ENCODE measurements at places on chromosomes 7 and 10.
A peak's percentile ranks its signal among the peaks of the same experiment; 100 is the strongest.

DNA sequence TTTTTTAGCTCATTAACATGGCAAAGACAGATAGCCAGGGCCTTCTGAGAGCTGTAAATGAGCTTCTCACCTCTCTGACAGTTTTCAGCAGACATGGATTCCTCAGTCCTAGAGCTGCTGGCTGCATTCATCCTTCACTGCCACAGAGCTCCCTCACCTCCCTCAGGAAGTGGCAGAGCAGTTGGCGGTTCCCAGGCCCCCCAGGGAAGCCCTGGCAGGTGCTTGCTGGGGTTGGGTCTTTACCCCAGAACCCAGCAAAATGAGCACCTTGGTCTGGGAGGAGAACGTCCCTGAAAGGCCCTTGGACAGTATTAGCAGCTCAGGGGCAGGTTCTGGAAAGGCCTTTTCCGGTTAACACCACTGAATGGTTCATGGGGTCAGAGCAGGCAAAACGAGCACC is 288.0 kb downstream of the PTPRN2 start:
- DNase-seq = no peak

GRCh38 chr10:13347500-13348156 is 465 bp downstream of the SEPHS1 start:
- DNase-seq = peak; percentile 79

GRCh38 chr10:57844387-57844998 is 423.2 kb downstream of the IPMK start:
- DNase-seq = no peak

DNA sequence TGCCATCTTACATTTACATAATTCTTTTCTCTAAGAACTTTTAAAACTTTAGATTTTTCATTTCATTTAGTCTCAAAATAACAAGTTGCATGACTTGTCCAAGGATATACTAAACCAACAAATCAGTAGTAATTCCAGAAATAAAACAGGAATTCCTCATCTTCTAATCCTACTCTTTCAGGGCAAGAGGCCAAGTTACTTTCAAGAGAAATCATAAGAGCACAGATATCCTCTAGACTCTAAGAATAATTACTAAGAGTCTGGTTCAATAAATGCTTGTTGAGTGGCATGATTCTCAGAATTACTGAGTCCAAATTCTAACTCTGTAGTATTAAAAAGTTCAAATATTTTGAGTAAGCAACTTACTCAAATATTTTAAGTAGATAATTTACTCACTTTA is 12.9 kb downstream of the PDZD8 start:
- no peak for DNase-seq

- no peak for DNase-seq
These were observed 1.4 kb downstream of the GARS1 start for GRCh38 chr7:30596014-30596641.

GRCh38 chr7:84462259-84462658 is 267.7 kb upstream of the SEMA3A start:
- DNase-seq = no peak

GRCh38 chr7:156668130-156668741 is 27.7 kb downstream of the RNF32 start:
- DNase-seq = no peak

DNA sequence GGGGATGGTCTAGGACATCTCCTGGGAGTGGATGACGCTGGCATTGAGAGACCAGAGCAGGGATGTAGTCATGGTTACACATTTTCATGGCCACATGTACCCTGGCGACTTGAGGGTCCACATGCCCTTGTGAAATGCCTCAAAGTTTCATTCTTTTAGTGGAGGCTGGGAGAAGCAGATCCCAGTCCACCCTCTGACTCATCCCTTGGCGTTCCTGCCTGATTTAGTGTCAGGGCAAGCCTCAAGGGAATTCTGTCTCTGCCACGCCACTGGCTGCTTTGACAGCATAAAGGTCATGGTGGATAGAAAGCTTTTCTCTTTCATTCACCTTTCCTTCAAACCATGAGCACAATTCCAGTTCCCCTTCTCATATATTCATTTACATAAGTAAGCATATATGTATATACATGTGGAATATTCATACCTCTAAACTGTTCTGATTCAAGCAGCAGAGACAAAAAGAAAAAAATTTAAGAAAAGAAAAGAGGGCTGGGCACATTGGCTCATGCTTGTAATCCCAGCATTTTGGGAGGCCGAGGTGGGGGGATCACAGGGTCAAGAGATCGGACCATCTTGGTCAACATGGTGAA is 21.8 kb upstream of the KIF5B start:
- DNase-seq = no peak

- DNase-seq = no peak
These were observed 231.5 kb downstream of the TNS3 start for GRCh38 chr7:47350425-47350824.

GRCh38 chr10:113183573-113183972 is 233.5 kb downstream of the TCF7L2 start:
- no peak for DNase-seq

- DNase-seq = no peak
These were observed 1.0 kb upstream of the ZDHHC4 start for GRCh38 chr7:6576024-6576866.

DNA sequence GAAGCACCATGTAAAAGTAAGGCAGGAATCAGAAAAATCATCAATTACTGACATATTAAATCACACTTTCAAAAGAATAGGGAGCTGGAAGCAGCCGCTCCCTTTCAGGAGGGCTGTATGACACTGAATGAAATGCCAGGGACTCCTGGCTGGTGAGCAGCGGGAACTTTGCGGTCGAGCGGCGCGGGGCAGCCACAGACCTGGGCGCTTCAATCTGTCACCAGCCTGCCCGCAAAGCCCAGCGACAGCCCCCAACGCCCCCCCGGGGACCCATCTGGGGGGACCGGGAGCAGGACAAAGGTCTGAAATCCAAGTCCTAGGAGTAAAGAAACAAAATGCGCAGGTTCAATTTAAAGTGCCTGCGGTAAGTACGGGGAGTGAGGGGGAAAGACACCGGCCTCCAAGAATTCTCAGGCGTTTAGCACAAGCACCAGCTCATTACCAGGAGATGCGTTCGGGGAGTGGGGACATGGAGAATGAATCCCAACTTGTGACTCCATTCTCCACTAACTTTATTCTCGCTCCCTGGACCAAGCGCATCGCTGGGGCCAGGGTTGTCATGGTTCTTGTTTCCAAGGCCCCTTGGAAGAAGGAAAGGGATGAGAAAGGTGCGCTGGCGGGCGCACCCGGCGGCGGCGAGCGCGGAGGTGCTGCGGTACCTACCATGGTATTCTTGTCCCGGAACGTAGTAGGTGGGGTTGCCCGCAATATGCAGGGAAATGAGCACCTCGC is 824 bp downstream of the RELN start:
- no peak for DNase-seq

- DNase-seq = no peak
These were observed 56.6 kb downstream of the PAPSS2 start for GRCh38 chr10:87716348-87716670.

GRCh38 chr10:107072786-107073185 is 91.7 kb downstream of the SORCS1 start:
- no peak for DNase-seq

DNA sequence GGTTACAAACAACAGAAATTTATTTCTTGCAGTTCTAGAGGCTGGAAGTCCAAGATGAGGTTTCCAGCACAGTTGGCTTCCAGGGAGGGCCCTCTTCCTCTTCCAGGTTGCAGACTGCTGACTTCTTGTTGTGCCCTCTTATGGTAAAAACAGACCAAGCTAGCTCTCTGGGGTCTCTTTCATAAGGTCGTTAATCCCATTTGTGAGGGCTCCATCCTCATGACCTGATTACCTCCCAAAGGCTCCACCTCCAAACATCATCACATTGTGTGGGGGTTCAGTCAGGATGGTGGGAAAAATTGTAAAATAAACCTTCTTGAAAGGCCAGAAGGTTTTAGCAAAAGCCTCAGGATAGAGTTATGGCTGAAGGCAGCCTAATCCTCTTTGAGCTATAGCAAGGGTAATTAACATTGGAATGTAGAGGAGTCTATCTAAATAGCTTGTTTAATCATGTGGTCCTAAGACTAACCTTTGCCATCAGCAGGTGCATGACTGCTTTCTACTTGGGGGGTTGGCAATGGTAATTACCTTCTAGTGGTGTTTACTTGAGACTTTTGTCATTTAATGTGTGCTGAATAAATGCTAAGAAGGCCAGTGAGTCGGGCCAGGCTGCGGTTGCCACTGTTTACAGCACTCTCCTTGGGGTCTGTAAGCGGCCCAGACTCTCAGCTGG is 80.8 kb downstream of the PPP1R17 start:
- no peak for DNase-seq

- DNase-seq = no peak
These were observed 265.9 kb upstream of the MKLN1 start for GRCh38 chr7:131061818-131062217.

- DNase-seq = peak; percentile 36
These were observed 38.0 kb downstream of the PRKAG2 start for GRCh38 chr7:151838861-151839381.

DNA sequence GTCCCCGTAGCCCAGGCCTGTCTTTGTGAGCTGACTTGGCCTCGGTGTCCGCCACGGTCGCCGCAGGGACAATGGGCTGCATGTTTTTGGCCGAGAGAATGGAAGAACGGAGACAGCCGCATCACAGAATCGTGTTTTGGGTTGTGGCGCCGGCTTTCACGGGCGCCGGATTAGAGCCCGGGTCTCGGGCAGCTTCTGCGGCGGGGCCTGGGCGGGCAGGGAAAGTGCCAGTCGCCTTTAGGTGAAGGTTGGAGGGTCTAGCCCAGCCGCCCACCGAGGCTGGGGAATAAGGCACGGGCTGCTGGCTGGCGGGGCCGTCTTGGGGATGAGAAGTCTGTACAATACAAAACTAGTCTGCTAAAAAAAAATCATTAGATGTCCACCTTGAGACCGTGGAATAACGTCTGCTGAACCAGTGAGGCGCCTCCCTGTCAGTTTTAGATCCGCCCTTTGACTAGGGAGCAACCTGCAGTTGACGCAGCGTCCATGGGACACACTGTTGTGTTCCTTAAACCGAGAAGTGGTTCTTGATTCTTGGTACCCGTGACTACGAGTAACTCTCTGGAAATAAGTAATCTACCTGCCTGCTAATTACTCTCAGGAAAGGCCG is 577 bp downstream of the DNAJB9 start:
- DNase-seq = peak; percentile 36

- no peak for DNase-seq
These were observed 21.9 kb downstream of the LRRC17 start for GRCh38 chr7:102934701-102935100.

DNA sequence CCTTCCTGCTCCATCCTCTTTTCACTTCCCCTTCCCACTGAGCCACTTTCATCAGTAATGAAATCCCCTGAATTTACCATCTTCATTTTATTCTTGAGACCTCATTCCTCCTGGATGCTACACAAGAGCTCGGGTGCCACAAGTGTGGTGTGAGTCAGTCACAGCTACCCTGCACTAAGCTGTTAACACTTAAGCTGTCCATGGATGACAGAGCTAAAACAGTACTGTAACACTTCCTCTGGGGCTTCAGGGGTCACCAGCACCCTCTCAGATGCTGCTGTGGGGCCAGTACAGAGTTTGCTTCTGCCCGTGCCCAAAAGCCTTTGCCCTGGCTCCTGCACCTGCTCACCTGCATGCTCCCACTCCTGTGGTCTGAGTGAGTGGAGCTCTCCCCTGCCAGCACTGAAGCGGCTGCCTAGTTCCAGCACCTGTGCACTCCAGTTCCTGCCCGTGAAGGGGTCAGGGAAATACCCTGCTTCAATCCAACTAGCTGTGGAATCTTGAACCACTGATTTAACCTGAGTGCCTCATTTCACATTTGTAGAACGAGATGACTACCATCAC is 71.9 kb downstream of the POT1 start:
- DNase-seq = no peak

GRCh38 chr7:149469806-149470205 is 8.9 kb upstream of the ZNF777 start:
- no peak for DNase-seq

GRCh38 chr7:101984133-101984879 is 166.9 kb downstream of the CUX1 start:
- DNase-seq = no peak

GRCh38 chr7:105014693-105015389 is 836 bp downstream of the KMT2E start:
- peak; percentile 37 for DNase-seq

DNA sequence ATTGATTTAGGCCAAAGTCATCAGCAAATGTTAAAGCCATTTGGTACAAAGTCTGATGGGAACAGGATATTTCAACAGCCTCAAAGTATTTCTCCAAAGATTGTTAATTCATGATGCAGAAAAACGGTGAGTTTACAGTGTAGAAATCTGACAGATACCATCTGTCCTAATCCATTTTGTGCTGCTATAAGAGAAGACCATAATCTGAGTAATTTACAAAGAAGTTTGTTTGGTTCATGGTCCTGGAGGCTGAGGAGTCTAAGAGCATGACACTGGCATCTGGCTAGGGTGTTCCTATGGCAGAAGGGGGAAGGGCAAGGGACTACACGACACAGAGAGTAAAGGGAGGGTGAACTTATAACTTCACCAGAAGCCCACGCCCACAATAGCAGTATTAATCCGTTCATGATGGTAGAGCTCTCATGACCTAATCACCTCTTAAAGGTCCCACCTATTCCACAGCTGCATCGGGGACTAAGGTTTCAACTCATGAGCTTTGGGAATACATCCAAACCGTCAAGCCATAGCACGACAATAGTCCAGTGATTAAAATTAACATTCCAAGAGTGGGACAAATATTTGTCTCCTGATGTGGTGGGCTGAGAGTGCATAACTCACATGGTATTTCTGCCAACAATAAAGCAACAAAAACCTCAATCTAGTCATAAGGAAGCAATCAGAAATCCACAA is 298.6 kb upstream of the AKR1E2 start:
- DNase-seq = no peak

DNA sequence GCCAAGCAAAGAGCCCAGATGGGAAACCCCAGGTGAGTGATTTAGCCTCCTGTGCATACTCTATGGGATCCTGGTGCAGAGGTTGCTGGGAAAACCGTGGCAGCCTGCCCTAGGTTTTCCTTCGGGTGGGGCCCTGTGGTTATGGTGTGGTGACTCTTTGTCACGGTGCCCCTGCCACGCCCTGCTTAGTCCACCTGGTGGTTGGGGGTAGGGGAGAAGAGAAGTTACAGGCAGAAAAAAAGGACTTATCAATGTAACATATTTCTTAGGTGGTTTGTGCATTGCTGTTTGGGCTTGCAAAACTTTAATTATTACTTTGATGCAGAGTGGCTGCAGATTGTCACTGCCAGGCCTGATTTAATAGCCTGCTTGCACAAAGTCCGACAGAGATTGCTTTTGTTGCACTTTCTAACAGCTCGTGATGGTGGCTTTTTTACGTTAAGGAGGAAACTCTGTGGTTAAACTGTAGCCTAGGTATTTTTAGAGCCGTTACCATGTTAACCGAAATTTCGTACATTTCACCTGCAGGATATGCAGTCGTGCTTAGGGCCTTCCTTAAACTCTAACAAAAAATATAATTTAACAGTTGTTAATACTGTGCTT is 197.4 kb downstream of the RNLS start:
- peak; percentile 25 for DNase-seq
